ENCODE measurements at places on chromosomes 1 and 21.
A peak's percentile ranks its signal among the peaks of the same experiment; 100 is the strongest.

DNA sequence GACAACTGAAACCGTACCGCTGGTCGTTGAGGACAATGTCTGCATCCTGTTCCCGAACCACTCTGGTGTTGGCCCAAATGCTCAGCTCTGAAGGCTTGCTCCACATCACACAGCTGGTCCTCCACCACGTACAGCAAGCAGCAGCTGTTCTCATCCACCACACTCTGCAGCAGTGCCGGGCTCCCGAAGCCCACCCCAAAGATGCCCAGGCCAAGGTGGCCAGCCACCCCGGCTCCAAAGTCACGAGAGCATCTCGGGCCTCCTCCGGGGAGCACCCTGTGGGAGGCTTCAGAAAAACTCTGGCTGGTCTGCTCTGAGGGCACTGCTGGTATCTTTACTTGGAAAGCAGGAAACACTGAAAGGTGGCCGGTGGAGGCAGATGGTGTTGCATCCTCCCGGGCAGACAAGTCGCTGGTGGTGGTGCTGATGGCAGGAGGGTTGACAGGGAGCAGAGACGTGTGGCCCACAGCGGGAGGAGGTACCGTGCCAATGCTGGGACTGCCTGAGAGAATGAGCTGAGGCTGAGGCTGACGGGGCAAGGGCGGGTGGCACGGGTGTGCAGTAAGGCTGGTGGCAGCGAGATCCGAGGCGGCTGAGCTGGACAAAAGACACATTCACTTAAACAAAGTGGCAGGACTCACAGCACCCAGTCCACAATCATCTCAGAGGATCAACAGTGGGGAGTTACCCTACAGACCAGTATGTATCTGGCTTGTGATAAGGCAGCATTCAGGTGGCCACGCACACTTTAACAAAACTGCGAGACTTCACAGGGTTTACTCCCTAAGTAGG is 6.5 kb upstream of the CCDC27 start:
- DNase-seq: no peak

DNA sequence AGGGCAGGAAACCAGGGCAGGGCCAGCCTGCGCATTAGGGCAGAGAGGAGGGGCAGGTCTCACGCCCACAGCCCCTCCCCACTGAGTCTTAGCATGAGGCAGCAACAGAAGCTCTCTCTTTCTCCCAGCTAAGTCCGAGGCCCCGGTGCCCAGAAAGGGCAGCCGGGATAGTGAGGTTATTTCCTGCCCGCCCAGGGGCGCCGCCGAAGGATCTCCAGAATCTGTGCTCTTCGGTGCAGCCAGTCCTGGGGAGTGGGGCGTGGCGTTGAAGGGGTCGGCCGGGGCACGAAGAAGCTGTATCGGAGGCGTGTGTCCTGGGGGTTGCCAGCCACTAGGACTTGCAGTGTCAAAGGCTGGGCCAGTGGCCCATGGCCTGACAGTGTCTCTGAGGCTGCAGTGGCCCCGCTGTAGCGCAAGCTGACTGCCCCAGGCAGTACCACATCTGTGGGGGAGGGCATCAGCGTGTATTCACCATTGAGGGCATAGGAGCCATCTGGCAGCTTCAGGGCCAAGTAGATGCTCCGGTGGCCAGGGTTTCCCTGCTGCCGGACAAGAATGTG is 7.8 kb downstream of the ADAMTS4 start:
- no peak for DNase-seq

GRCh38 chr1:17907999-17908398 is 152.9 kb downstream of the ACTL8 start:
- no peak for DNase-seq

- DNase-seq: no peak
Measured at GRCh38 chr1:171219346-171220080, 28.8 kb upstream of the FMO1 start.

- DNase-seq: peak; percentile 28
Measured at GRCh38 chr1:172533513-172534151, 682 bp downstream of the SUCO start.

DNA sequence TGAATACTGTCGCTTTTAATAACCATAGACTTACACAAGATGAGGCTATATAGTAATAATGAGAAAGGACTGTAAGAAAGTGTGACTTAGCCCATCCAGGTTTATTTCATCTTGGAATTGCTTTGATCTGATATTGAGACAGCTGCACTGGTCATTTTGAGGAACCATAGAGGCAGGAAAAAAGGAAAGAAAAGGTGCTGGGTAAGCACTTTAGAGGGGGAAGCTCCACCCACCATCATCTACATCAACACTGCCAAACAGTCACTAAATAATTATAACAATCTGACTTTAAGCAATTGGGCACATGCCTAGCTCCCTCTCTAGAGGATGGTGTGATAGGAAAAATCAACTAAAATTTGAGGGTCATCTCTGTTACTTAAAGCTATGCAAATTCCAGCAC is 70.6 kb upstream of the ST6GALNAC3 start:
- no peak for DNase-seq

DNA sequence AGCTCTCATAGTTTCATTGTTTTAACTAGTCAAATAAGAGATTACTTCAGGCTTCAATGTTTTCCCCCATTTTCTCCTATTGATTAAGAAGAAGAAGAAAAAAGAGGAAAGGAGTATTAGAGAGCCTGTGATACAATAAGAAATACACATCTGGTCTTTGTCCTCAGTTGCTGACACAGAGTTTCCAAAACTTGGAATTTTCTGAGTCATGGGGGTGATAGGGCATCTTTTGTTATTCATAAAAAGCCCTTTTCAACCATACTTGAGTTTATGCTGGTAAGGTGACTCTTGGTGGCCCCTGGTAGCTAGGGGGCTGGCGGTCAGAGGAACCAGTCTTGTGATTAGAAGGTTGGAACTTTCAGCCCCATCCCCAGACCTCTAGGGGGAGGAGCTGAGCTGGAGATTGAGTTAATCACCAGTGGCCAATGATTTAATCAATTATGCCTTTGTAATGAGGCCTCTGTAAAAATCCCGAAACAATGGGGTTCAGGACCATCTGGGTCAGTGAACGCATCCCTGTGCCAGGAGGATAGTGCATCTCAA is 28.9 kb upstream of the KLF18 start:
- DNase-seq: peak; percentile 28

DNA sequence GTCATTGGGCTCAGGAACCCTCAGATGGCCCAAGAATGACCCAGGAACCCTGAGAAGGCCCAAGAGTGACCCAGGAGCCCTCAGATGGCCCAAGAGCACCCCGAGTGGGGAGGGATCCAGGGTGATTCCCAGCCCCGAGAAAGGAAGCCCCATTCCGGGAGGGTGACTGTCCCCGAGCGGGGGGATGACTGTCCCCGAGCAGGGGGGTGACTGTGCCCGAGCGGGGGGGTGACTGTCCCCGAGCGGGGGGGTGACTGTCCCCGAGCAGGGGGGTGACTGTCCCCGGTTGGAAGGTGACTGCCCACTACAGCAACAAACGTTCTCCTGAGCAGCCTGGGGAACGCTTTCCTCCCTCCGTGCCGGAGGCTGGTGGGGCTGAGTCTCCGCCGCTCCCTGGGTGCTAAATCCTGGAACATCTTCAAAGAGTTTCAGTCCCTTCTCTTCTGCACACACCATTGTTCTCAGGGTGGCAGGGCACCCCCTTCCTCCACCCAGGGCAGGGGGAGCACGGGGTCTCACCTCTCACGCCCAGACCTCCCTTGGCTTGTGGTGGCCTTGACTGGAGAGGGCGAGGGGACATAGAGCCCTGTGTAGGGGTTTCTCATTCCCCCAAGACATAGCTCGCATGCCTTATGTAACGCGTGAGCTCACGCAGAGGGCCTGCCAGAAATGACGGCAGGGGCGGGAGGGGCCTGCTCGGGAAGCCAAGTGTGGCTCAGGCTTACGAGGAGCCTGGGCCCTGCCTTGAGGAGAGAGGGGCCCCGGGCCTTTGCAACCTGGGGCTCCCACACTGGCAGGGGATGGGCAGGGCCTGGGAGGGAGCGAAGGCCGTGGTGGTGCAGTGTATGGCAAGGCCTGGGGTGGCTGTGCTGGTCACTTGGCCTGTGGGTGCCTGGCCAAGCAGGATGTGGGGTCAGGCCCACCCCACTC is 14.3 kb upstream of the SKI start:
- no peak for DNase-seq

DNA sequence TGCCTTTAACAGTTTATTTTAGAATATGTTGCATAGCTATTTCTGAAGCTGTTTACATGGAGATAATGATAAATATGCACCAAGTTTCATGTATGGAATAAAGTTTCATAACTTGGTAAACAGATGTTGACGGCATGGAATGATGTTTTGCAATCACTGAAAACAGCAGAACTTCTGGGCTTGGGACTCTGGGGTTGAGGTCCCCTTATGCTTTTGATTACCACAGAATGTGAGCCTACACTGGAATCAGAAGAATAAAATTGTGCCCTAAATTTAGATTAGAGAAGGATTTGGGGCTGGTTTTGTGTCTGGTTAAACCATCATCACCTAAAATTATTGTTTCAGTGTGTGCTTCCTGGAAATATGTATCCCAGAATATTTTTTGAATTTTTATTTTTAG is 11.1 kb downstream of the KRTAP24-1 start:
- no peak for DNase-seq

- no peak for DNase-seq
Measured at GRCh38 chr21:17988102-17988437, 168.9 kb upstream of the C21orf91 start.

DNA sequence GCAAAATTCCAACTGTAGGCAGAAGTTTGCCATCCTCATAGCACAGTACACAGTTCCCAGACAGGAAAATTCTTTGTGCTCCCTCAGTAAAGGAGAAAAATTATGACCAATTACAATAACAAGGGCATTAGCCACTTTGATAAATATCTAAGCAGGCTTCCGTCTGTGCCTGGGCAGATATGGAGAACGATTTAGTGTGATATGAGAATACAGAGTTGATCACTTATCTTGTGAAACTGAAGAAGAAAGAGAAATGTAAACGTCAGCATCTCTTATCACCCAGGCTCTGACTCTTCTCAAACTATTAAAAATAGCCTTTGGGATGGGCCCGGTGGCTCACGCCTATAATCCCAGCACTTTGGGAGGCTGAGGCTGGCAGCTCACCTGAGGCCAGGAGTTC is 54.5 kb upstream of the TIAM1 start:
- no peak for DNase-seq

GRCh38 chr1:33454646-33455282 is 17.7 kb upstream of the ZSCAN20 start:
- no peak for DNase-seq

DNA sequence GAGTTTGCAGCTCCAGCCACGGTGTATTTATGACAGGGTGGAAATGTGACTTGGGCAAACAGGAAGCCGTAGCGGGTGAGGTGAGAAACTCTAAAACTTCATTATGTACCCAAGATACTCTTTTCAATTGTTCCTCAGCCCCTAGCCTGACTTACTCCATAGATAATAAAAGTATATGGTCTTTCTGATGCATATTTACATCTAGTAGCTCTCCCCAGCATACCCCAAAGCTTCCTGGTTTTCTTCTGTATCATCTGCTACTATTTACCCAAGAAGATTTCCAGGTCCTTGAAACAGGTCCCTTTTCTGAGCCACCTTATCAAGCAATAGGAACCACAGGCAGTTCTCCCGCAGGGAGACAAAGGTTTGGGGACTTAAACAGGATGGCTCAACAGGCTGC is 201.5 kb upstream of the ESRRG start:
- no peak for DNase-seq

- DNase-seq: peak; percentile 60
Measured at GRCh38 chr1:41537788-41538351, 53.4 kb upstream of the EDN2 start.

GRCh38 chr1:156549390-156549789 is 23.0 kb downstream of the IQGAP3 start:
- no peak for DNase-seq

DNA sequence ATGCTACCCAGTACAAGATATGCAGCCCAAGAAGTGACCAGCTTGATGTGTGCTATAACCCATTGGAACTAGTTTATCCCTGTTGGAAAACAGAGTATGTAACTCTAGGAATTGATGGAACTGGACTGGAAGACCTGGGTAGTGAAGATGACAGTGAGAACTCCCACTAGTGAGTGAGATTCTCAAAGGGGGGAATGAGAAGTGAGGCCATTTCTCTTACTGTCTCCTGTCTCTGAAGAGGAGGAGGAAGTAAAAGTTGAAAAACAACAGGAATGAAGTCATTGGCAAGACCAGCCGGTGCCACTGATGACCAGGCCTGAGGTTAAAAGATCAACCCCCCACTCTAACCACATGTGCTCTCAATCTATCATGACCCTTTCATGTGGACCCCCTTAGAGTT is 20.9 kb downstream of the PLA2G2F start:
- DNase-seq: no peak

- peak; percentile 82 for DNase-seq
Measured at GRCh38 chr1:108503062-108503733, 53.1 kb downstream of the NBPF6 start.

DNA sequence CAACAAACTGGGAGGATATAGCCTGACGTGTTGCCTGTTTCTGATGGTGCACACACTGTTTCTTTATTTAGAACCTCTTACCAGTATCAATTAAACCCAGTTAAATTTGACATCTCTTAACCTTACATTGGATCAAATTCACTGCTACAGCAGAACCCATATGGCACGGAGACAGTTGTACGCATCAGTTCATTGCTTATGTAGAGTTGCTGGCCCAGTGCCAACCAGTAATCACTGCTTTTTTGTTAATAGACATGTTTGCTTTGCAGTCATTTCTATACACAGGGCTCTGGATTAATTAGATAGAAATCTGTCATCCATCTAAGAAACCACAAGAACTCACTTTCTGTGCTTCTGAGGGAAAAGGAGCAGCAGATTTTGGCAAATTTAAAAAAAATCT is 154.0 kb downstream of the RWDD3 start:
- no peak for DNase-seq

GRCh38 chr1:89566761-89567174 is 42.1 kb downstream of the LRRC8B start:
- DNase-seq: no peak

DNA sequence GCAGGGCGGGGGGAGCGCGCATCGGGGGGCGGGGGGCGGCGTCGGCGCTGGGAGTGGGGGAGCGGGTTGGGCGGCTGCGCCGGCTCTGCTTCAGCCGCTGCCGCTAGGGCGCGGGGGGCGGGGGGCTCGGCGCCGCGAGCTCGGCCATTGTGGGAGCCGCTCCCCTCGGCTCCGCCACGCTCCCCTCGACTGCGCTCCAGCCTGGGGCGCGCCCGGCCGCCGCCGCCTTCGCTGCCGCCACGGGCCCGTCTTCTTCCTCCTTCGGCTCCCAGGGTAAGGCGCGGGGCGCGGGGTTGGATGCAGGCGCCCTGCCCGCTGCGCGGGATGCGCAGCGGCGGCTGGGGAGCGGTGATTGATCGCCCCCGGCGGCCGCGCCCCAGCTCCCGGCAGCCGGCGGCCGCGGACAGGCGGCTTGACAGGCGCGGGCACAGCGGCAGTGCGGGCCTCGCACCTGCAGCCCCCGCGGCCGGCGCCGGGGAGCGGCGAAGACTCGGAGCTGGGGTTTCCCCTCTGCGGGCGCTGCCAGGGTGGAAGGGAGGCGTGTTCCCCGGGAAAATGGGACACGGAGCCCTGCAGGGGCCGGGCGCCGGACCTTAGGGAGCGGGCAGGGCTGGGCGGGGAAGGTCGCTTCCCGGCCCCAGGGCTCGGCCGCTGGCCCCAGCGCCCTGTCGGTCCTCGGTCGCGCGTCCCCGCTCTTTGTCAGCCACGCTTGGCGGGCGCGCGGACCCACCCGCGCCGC is 55.3 kb downstream of the NDUFS5 start:
- no peak for DNase-seq

All from HS-5 (cell line).